ENCODE measurements at places on chromosomes 4 and X.

GRCh38 chrX:34491126-34491525 lies 166.0 kb downstream of the TMEM47 start:
- no peak for DNase-seq

DNA sequence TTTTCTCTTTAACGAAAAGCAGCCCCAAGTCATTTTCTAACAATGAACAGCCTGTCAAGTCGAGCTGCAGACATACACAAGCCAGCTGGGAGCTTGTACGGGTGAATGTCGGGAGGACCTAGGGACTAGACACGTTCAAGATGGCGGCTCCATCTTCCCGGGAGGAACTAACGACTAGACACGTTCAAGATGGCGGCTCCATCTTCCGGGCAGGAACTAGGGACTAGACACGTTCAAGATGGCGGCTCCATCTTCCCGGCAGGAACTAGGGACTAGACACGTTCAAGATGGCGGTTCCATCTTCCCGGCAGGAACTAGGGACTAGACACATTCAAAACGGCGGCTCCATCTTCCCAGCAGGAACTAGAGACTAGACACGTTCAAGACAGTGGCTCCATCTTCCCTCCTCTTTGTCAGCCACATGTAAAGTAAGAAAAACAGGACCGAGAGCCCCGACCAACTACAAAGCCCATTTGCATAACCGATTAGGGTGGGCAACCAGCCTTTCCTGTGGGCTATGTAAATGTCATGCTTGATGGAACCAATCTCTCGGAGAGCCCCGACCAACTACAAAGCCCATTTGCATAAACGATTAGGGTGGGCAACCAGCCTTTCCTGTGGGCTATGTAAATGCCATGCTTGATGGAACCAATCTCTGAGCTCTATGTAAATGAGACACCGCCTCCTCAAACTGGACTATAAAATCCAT lies 175.5 kb downstream of the DHRSX start:
- peak; percentile 44 for DNase-seq

DNA sequence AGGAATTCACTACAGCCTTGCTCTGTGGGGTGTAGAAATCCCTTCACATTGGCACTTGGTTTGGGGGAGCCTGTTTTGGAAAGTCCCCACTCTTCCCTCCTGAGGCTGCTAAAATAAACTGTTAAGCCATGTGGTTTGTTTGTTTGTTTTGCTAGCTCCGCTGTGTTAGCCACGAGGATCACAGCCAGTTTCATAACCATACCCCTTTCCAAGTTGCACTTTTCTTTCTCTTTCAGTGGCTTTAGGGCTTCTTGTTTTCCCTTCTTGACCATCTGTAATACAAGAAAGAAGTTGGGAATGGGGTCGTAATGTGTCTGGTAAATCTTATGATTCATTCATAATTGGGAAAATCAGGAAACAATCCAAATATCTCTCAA lies 24.8 kb upstream of the UXT start:
- peak; percentile 85 for DNase-seq

DNA sequence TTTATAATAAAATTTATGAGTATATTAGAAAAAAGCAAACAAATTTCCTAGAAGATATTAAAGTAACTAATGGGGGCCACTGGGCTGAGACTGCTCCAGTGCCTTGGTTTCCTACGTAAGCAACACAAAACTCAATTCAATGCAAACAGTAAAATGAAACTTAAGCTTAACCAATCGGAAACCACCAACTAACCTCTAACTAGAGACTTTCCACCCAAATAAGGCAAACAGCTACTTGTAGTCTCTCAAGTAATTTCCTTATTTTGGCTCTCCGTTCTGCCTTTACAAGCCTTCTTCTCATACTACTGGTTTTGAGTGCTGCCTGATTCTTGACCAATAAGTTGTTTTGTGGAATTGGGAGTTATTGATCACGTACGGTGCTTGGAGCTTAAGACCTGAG lies 167.3 kb upstream of the VEGFC start:
- DNase-seq, result no peak

GRCh38 chr4:177177541-177178081 lies 132.1 kb upstream of the NEIL3 start:
- no peak for DNase-seq

GRCh38 chrX:115913575-115913974 lies 257.0 kb upstream of the AGTR2 start:
- no peak for DNase-seq

DNA sequence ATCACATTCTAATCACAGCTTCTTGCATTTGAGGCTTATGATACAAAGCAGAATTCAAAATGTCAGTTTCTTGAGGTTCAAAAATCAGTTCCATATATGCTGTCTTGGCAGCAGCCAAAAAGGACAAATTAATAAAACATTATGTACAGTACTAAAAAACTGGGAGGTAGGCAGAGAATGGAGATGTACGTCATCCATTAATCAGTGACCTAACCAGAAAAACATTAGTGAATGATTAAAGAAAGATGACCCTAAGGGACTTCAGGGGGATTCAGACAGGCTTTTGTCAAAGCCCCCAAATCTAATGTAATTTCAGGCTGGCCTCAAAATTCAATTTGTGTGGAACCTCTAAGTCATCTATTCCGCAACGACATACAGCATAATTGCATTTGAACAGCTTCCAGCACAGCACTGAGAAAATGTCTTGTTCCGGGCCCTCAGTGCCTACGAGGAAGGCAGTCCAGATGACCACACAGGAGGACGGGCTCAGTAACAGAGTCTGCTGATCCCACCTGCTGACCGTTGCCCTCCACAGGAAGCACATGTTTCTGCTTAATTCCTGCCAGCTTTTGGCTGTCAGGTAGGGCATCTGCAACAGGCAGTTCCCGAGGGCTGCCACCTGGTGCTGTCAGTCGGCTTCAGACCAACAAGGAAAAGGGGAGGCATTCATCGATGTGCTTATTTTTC lies 83.8 kb upstream of the HHIP start:
- no peak for DNase-seq
